ENCODE measurements at places on chromosomes 2 and 18. TPM values are rescaled to one million over a fixed set of nuclear protein-coding genes. Genes with fewer than 3 reads are reported as not detected.

DNA sequence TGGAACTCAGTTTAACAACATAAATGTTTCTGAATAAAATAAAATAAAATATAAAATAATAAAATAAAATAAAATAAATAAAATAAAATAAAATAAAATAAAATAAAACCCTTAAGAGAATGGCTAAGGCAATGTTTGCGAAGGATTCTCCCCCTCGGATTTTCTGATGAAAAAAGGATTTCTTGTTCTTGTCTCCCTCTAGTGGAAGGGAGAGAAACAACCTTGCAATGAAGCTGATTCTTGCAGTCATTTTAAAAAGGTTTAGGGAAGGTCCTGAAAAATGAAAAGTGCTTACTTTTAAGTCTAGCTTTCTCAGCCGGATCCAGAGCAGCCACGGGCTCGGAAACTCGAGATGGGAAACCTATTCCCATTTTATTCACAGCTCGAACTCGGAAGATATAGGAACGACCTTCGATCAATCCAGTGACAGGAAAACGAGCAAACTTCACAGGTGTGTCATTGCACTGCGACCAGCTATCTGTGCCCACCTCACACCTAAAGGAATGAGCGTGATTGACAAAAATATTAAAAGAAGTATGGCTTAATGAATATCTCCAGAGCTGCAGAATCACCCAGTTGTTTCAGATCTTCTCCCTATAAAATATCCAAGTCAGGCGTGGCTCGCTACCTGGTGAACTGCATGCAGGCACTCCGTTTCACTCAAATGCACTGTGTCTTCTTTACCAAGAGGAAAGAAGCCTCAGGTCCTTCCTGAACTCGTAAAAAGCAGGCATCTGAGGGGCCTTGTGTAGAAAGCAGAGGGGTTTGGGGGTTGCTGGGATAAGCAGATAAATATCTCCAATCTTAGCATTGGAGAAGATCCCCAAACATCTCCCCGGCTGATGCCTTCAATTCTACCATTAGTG is 68.1 kb downstream of the MYOM1 start:
- DNase-seq, result peak; percentile 52

DNA sequence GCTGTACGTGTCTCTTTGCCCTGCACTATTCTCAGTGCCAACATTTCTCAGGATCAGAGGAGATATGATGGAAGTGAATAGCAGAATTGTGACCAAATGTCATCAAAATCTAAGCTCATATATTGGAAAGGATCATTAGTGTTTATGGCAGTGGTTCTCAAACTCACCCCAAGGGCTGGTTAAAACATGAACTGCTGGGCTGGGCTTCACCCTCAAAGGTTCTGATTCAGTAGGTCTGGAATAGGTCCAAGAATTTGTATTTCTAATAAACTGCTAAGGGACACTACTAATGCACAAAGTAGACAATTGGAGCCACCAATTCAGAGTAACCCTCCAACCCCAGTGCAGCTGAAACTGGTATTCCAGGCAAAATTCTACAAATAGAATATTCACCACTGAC is 317.9 kb upstream of the UBE2E3 start:
- no peak for DNase-seq

DNA sequence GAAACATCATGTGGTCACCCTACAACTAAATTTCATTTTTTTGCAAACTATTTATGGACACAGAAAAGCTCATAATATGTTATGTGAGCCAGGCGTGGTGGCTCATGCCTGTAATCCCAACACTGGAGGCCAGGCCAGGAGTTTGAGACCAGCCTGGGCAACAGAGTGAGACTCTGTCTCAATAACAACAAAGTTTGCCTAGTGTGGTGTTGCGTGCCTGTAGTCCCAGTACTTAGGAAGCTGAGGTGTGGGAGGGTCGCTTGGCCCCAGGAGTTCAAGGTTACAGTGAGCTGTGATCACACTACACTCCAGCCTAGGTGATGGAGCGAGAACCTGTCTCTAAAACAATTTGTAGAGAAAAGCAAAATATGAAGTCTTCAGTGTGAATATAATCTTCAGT is 5.8 kb downstream of the IAH1 start:
- DNase-seq, result no peak

DNA sequence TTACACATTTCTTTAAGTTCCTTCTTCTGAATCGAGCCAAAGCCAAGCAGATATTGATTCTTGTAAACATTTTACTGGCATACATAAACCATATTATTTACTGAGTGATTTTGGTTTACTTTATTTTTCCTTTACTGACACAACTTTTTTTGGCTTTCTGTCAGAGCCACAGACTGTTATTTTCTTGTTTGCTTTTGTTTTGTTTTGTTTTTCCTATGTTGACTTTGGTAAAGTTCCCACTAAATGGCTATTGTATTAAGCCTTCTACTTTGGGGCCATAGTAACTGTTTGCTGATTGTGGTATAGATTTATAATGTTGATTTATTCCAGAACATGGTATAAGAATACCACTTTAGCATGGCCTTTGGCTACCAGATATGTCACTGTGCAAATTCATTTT is 419.4 kb downstream of the DCDC2C start:
- DNase-seq, result no peak

DNA sequence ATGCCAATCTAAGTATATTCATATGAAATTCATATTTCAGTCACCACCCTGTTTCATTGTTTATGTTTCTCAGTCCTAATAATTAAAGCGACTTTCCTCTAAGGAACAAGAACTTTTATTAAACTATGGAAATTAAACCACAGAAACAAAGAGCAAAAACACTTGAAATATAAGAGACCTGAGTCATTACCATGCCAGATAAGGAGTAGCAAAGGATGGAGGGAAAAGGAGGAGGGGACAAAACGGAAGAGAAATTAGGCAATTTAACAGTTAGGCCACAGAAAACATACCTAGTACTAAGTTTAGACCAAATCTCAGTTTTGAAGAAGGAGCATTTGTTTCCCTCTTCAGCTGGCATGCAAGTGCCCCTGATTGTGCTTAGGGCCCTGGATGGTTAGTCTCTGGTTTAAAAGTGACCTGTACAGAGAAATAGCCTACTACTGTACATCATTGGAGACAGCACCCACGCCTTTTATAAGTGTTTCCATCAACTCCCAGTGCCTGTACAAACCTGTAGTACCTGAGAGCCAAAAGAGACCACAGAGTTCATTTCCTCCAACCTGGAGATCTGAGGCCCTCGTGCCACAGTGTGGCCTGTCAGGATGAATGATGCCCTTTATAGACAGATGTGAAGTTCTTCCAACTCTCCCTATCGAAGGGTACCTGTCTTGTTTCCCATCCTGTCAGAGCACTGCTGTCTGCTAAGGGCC is 74.5 kb downstream of the SPATS2L start:
- peak; percentile 81 for DNase-seq

DNA sequence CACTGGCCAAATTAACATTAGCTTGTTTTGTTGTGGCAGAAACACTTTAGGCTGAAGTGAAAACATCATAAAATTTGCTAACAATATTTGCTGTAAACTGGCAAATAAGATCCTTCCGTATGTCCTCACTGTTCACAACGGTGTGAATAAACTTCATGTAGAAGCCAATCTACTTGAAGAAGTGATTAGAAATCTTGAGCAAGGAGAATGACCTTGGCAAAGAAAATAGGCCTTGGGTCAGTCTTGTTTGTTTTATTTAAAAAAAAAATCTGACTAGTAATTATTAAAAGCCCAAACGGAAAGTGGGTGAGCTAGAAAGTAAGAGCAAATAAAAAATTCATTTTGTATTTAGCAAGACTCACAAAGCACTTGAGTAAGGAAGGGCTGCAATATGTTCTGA is 197.0 kb downstream of the CPS1 start:
- DNase-seq, result no peak

DNA sequence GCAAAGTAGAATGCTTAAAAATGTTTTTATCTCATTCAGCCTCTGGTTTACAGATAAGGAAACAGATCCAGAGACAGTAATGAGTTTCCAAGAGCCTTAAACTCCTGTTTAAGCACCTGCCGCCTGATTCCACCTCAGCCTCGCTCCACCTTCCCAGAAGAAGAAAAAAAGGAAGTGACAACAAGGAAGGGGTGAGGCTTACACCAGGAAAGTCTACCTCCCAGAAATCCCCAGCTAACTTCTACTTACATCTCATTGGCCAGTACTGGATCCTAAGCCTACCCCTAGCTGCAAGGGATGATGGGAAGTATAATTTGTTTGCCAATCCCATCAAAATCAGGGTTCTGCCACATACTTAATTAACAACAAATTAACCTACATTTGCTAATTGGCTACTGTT is 15.3 kb upstream of the ARID5A start:
- no peak for DNase-seq

DNA sequence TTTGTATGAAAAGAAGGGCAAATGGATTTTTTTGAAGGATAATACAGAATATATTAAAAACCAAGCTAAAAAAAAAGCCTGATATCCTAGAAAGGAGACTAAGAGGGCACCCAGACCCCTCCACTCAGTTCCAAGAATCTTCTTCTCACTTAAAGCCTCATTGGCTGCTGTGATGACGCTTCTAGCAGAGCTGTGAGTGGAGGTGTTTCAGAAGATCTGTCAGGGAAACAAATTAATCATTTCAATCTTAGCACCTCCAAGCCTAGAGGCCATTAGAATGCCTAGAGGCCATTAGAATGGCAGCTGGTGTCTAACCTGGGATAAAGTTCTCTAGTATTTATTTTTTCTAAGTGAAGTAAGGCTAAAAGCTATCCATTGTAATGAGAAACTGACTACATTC is 164.2 kb upstream of the TMEM200C start:
- no peak for DNase-seq

- DNase-seq, result no peak
Observed at GRCh38 chr2:174335254-174335987, 667 bp downstream of the SP9 start.

- peak; percentile 82 for DNase-seq
Observed at GRCh38 chr2:157158111-157158510, 99.4 kb upstream of the GALNT5 start.

DOK1 gene
- total RNA-seq, result 12.2 TPM

Measured in IMR-90 (cell line).